Heart right ventricle (tissue), 16 donors: ENCODE measurements at places on chromosomes 7 and 10.

DNA sequence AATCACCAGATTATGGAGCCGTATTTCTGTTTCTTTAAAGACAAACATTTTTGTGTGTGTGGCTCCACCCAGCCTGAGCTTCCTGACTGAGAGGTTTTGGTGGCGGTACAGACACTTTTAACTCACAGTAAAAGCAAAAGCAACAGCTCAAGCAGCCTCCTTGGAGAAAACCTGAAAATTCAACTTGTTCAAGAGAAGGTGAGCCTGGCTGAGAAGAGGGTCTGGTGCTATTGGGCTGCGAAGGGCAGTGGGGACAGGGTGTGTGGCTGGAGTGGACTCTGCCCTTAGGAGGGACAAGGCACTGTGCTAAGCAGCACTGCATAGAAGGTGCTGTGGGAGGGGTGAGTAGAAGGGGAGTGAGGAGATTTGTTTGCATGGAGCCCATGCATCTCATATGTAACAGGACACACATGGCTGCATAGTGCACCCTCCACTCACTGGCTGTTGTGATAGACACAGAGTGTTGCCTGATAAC, at the start of gene GIMAP7:
Gene GIMAP7, plus strand, starts transcription at position 125 of the 475 bp plus-strand sequence. CDS start 5,103 bp downstream, outside the sequence.
- DNase-seq = peak; percentile 38

GRCh38 chr7:112447406-112447805, 2.9 kb upstream of the IFRD1 start:
- DNase-seq = no peak

GRCh38 chr7:74042746-74043522, 15.0 kb downstream of the ELN start:
- DNase-seq = no peak

DNA sequence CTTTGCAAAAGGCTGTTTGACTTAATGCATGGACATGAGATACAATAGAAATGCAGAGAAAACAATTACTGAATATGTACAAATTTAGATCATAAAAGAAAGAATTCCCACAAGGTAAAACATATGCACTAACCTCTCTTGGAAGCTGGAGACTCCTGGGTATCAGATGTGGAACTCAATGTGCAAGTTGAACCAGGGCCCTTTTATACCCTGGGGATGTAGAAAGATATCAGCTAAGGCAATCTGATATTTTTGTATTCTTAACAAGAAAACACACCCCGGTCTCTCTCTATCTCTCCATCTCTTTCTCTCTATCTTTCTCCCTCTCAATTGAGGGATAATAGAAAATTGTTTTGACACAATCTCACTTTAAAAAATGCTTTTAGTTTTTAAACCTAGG, at the start of gene IDI2:
Gene IDI2, minus strand, starts transcription at position 177 of the 400 bp plus-strand sequence. CDS start 1,136 bp downstream, outside the sequence.
- no peak for DNase-seq

DNA sequence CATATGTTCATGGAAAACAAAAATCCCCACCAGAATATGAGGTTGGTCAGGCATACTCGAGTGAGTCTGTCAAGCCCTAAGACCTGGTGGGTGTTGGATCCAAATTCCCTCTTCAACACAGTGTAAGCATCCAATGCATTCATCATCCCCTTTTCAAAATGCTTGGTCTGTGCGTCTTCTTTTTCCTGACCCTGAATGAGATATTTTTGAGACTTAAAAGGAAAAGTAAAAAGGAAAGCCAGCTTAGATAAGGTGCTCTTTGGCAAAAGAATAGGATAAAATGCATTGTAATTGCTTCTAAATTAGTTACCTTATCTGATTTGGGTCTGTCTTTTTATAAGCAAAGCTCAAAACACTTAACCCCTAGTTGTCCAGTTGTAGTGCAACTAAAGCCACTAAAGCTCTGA, 331.5 kb downstream of the PTEN start:
- no peak for DNase-seq

DNA sequence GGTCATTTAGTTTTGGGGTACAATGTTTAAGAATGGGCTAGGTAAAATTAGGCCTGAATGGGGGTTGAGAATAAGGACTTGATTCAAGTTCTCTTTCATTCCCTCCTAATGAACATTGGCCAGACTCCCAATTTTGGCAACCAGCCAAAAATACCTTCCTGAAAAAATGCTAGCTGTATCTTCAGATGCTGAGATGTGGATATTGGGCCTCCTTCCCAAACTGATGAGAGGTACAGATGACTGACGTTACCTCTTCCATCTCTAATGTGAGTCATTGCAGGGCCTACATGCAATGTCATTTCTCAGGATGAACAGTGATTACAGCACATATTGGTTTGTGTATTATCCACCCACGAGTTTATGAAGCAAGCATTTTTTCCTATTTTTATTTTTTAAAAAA, 151.6 kb downstream of the SND1 start:
- no peak for DNase-seq

- DNase-seq = no peak
Measured at GRCh38 chr7:5543361-5543760, 119.7 kb upstream of the TNRC18 start.

GRCh38 chr10:29809383-29809782, 174.6 kb upstream of the SVIL start:
- DNase-seq = no peak

DNA sequence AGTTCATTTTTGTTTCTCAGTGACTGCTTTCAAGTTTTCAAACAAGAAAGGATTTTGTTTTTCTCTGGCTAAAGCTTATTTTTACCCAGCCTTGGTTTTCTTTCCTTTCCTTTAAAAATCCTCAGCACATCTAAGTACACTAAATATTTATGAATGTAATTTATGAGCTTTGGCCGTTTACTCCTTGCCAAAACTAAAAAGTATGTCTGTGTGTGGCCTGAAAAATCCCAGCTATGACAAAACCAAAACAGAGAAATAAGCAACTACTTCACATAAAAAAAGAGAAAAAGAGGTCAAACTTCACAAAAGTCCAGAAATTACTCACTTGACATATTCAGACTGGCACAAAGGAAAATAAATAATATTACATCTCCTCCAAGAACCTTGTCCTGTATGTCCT, 365.1 kb upstream of the NFE2L3 start:
- DNase-seq = no peak

GRCh38 chr7:73921623-73922528, 60.9 kb downstream of the TMEM270 start:
- no peak for DNase-seq

- no peak for DNase-seq
Measured at GRCh38 chr7:17633067-17633466, 307.2 kb downstream of the SNX13 start.

- no peak for DNase-seq
Measured at GRCh38 chr10:49117376-49118070, 2.2 kb upstream of the VSTM4 start.

DNA sequence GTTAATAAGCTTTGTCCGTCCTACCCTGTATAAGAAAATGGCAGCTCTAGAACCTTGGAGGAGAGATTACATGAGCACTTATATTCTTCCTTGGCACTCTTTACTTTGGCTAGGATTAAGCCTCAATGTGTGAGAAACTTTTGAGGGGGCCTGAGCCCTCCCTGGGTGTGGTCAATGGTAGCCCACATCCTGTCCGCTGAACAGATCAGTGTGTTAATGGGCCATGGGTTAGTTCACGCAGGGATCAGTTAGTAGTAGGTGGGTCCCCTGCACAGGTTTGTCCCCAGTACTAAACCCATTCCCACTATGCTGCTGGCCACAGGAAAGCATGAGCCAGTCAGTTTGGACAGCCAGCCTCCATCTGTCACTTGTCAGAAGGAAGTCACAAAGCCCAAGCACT, 20.2 kb upstream of the IKZF1 start:
- no peak for DNase-seq

DNA sequence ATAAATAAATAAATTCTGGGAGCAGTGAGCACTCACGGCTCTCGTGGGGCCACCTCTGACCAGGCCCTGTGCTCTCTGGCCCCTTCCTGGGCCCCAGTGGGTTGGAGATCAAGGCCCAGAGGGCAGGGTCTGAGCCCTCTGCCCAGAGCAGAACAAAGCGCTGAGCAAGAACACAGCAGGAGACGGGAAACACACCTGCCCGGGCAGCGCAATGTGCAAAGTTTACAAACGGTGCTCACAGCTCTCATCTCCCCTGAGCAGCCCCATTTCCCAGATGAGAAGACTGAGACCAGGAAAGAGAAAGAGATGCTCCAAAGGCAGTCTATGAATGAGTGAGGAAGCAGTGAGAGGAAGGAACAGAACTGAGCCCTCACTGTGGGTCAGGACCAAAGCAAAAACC, 3.0 kb downstream of the METTL27 start:
- DNase-seq = no peak

DNA sequence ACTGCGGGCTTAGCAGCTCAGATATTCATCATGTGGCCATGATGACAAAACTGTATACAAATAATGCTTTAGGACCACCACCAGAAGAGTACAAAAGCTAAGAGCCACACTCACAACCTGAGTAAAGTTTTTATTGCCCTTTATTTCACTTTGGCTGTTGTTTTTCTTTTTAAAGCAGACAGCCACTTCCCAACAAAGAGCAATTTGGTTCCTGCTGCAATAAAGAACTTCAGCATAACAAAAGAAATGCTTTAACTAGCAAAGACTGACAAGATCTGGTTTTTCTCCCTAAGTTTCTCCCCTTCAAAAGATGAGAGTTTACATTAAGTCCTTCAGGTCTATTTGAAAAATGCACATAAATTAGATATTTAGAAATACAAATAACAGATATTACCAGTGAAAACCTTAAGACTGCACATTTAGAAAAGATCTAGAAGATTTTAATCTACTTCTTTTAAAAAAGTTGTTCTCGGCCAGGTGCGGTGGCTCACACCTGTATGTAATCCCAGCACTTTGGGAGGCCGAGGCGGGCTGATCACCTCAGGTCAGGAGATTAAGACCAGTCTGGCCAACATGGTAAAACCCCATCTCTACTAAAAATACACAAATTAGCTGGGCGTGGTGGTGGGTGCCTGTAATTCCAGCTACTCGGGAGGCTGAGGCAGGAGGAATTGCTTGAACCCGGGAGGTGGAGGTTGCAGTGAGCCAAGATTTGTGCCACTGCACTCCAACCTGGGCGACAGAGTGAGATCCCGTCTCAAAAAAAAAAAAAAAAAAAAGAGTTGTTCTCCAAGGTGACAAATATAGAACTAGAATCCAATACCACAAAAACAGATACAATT, 59.4 kb downstream of the WAPL start:
- no peak for DNase-seq

- DNase-seq = no peak
Measured at GRCh38 chr7:45415265-45415664, 158.9 kb upstream of the ADCY1 start.

DNA sequence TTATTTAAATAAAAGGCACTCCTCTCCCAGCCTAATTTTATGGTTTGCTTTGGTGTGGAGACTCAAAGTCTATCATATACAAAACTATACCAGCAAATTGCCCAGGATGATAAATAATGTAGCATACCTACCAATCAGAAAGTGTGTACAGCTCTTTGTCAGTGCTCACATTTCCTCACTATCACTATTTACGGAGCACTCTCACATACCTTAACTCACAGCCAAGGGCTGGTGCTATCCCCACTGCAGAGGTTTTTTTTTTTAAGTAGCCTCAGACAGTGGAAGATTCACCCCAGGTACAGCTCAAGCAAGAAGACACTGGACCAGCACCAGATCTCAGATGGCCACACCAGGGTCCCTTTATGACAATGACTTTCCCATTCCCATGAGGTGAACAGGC, 2.5 kb downstream of the PDLIM1 start:
- DNase-seq = no peak

DNA sequence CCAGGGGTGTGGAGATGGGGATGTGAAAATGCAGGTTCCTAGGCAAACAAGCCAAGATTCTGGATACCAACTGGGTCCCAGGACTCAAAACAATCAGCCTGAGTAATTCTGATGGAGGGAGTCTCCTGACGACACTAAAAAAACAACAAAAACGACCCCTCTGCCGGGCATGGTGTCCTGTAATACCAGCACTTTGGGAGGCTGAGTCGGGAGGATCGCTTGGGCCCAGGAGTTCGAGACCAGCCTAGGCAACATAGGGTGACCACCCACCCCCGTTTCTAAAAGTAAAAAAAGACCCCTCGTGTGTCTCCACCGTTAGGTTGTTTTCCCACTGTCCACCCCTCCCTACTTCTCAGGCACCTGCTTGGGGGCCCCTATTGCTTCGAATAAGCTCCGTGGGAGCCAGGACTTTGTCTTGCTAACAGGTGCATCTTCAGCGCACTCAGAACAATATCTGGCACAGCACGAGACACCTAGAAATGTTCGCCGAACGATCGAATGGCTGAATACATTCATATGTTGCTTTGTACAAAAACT, 743 bp upstream of the NRF1 start:
- DNase-seq = no peak

DNA sequence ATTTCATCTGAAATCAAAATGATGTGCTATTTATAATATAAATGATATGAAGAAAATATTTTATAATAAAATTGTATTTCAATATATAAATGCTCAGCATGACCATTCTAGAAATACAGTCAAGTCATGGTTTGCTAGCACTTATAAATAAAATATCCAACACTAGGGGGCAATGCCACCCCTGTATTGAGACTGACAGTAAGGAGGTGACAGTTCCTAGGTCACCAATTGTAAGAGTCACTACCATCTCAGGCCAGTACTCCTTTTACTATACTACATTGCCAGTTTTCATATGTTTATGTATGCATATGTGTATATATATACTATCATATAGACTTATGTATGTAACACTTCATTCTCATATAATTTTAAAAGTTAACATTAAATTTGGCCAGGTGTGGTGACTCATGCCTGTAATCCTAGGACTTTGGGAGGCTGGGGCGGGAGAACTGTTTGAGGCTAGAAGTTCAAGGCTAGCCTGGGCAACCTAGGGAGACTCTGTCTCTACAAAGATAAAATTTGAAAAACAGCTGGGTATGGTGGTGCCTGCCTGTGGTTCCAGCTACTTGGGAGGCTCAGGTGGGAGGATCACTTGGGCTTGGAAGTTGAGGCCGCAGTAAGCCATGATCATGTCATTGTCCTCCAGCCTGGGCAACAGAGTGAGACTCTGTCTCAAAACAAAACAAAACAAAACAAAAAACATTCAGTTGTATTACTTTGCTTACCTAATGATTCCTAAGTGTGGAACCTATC, 2.4 kb upstream of the CNOT4 start:
- DNase-seq = peak; percentile 29

DNA sequence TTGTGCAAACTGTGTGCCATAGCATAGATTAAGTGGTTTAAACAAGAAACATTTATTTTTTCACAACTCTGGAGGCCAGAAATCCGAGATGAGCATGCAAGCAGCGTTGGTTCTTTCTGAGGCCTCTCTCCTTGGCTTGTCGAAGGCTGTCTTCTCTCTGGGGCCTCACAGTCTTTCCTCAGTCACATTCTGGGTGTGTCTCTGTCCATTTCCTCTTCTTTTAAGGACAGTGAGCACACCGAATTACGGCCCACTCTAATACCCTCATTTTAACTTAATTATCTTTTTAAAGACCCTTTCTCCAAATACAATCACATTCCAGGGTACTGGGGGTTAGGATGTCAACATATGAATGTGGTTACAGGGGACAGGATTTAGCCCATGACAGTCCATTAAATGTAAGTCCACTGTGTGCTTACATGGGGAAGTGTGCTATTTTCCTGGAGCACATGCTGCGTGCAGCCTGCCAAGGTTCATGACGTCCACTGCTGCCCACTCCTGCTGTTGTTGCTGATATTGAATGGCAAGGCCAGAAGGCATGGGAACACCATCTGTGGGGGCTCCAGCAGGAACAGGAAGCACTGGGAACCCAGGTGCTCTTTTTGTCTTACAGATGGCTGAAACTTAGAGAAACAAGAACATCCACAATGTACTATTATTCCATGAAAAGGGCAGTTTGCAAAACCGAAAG, 365.5 kb downstream of the GALNT17 start:
- peak; percentile 40 for DNase-seq
